ENCODE measurements at places on chromosomes 7 and 10. TPM values are rescaled to one million over a fixed set of nuclear protein-coding genes. Genes with fewer than 3 reads are reported as not detected.

DNA sequence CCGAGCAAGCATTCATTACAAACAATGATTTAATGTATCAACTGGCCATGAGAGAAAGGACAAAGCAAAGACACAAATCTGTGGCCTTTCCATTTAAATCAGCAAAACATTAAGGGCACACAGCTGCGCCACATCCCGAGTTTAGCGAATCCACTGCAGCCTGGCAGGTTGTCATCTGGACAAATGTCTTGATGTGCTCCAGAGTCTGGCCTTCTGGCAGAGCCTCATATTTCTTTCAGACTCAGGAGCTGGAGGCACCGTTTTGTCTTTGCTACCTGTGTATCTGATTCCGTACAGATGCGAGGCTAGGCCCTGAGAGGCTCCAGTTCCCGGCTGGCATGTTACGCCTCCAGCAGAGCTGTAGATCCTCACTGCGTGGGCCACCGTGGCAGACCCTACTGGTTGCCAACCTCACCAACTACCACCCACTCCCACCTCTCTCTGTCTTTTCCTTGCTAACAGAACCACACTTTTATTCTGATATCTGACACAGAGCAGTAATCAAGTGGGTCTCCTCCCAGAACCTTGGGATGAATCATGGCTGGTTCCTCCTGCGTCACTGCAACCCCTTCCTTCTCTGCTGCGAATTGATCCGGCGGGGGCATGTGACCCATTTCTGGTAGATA lies 40.9 kb upstream of the EFCAB10 start:
- DNase-seq, result no peak

DNA sequence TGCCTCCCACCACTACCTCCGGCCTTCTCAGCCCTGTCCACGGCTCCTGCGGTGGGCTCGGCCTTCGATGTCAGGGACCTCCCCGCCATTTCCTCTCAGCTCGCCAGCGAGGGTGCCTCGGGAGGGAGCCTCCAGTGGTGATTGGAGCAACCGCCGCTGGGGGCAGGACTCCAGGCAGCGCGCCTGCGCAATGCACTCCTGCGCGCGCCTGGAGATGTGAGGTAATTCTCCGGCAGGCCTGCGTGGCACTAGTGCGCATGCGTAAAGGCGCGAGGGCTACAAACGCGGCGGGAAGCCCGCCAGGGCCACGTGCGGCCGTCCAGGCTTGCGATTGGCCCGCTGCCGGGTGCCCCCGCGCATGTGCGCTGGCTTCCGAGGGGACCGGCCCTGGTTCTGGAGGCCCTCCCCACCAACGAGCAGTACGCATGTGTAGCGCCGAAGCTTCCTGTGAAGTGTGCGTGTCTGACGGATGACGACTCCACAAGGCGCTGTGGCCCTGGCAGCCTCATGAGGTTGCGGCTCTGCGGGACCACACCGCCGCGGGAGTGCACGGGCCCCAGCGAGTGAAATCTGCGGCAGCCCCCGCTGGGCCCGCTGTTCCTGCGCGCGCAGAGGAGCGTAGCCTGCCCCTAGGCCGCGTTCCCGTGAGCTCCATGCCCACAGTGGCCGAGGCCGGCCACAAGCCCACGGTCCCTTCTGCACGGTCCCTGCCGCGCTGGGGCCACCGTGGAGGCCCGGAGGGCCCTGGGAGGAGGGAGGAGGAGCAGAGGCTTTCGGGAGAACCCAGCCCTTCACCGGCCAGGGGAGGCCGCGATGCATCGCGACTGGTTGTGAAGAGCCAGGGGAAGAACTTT lies at the start of gene SYCE1:
Gene SYCE1, minus strand, starts transcription at position 143 of the 854 bp plus-strand sequence. Its CDS starts 54 bp downstream, at position 89.
- no peak for DNase-seq

DNA sequence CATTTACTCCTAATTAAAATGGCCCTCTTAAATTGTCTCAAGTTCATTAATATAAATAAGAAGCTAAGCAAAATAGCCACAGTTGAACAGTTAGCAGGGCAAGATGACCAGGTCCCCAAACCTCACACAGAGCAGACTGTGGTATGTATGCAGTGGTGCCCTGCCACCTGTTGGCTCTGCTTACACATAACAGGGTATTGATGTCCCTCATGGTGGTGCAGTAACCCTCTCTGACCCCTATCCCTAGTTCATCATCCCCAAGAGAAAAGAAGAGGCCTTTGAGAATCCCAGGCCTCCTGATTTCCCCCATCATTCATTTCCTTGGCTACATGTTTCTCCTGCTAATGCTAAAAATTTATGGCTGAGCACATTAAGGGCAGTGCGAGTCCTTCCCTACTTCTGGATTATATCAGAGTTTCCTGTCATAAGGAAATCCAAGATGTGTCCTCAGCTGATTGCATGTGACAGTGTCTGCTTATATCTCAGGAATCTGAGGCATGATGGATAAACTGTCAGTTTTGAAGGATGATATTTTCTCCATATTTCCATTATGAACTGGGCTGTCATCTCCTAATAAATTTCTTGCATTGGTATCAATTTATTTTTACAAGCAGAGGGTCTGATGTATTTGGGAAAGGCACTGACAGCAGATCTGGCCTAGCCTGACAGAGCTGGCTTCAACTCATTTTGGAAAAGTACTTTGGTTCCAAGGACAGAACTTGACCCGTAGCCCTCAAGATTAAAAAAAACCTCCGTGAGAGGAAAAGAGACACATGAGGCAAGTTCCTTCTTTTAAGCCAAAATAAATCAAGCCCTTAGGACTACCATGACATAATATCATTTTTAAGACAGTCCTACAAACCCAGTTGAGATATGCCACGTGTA lies 880.6 kb downstream of the LRMDA start:
- no peak for DNase-seq

Gene ZNF365
- total RNA-seq, result not detected

Gene CC2D2B
- total RNA-seq, result 0.82 TPM
